BE2C (cell line): ENCODE measurements at places on chromosomes 13 and 19.

GRCh38 chr19:41706741-41707501 is 1.5 kb upstream of the CEACAM5 start:
- DNase-seq, result peak; percentile 66

GRCh38 chr19:18412610-18413239 is 6.5 kb upstream of the SSBP4 start:
- DNase-seq, result no peak

DNA sequence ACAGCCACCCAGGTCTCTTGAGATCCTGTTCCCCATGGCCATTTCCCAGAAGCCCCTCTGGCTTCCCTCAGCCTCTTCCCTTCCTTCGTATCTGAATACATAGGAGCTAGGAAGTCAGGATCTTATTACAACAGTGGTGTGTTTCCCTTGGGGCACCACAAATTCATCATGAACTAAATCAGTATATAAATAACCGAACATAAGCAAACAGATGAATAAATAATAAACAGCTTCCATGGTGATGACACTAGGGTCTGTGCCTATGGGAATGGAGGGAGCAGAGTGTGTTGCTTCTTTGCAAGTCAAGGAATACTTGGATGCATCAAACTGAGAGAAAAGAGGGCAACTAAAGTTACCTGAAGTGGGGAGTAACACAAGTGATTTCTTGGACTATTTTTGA is 527.6 kb downstream of the LMO7 start:
- no peak for DNase-seq

GRCh38 chr13:40465015-40465390 is 201.4 kb downstream of the FOXO1 start:
- DNase-seq, result no peak
